GM13976 (cell line): ENCODE measurements at places on chromosomes 12 and 14.

- DNase-seq: no peak
Observed at GRCh38 chr14:26870722-26871617, 273.1 kb upstream of the NOVA1 start.

GRCh38 chr12:25714198-25714984 lies 161.3 kb upstream of the LMNTD1 start:
- DNase-seq: no peak

- no peak for DNase-seq
Observed at GRCh38 chr12:117674313-117674712, 294.5 kb downstream of the KSR2 start.

DNA sequence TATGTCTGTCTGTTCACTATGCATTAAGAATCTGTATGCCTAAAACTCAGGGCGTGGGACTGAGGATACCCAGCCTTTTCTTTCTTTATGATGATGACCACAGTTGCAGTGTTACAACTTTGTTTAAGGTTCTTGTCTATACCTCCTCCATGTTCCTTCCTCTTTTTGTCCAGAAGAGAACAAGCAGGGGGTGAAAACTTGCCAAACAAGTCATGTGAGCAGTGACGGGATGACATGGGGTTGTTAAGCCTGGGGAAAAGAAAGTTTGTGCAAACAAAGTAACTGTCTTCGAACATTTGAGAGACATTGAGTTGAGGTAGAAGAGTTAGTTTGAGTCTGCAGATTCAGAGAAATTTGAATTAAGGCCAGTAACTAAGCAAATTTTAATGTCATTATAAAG lies 505.5 kb downstream of the NPAS3 start:
- no peak for DNase-seq

DNA sequence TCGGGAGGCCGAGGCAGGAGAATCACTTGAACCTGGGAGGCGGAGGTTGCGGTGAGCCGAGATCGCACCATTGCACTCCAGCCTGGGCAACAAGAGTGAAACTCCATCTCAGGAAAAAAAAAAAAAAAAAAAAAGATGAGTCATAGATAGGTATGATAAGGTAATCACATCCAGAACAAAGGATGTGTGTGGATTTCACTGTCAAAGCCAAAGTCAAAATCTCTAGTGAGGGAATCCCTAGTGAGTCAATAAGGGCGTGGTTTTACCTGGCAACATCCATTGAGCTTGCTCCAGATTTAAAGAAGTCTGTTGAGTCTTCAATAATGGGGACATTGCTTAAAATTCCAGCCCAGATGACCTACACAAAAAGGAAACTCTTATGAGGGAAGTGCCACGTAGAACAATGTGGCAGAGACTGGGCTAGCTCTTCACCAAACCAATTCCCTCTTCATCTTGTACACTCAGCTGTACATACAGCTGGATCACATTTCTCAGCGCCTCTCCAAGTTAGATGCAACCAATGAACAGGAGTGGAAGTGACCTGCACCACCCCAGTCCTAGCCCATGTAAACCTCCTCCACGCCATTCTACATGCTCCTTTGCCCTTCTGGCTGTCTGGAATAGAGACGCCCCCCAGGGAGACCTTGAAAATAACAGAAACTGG lies 23.4 kb downstream of the ALDH1L2 start:
- DNase-seq: no peak

DNA sequence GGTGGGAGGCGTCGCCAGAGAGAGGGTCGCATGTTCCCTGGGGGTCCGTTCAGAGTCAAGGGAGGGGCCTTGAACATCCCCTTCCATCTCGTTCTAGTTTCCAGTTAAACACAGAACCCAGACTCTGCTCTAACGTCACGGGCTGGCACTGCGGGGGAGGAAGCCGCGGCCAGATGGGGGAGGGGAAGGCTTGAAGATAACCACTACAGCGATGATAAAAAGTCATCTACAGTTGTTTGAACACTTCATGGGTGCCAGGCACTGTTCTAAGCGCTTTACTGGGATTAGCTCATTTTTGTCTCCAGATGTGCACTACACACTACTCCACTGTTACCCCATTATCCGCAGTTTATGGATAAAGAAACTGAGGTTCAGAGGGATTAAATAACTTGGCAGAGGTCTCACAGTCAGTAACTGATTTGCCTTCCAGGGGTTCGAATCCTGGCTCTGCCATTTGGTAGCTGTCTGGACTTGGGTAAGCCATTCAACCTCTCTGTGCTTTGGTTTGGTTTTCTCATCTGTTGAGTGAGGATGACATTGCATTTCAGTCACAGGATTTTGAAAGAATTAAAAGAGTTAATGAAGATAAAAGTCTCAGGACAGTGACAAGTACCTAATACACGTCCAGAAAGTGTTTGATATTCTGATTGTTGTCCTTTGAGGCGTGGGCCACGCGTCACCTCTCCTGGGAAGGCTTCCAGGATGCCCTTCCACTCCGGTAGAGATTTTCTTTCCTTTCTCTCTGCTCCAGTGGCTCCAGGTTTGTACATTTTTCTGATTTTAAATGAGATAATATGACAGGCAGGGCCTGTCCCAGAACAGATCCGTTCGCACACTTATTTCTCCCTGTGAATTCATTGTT lies 798 bp upstream of the RASAL1 start:
- no peak for DNase-seq

DNA sequence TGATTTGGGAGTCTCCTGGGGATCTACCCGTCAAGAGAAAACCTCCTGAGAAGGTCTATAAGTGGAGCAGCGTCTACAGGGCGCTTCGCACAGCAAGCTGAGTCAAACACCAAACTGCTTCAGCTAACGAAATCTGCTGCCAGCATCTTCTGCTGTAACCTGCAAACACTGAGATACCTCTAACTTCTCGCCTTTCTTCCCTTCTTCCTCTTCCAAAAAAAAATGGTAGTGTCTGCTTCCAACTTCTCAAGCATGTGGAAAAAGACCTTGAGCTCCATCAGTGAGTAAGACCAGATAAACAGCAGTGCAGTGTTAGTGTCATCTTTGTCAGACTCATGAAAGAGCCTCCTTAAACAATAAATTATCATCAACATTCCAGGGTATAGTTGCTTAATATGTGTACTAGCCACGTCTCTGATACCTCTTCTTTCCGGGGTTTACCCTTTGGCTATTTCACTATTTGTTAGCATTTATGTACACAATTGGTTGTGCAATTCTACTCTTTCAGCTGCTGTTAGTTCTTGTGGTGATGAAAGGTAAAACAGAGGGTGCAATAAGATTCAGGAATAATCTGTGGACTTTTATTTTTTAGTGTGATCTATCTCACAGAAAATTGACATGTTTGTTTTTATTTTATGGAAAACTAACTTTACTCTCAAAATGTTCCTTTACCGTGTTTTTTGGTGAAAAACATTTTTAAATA lies 81.6 kb downstream of the LLPH start:
- no peak for DNase-seq

DNA sequence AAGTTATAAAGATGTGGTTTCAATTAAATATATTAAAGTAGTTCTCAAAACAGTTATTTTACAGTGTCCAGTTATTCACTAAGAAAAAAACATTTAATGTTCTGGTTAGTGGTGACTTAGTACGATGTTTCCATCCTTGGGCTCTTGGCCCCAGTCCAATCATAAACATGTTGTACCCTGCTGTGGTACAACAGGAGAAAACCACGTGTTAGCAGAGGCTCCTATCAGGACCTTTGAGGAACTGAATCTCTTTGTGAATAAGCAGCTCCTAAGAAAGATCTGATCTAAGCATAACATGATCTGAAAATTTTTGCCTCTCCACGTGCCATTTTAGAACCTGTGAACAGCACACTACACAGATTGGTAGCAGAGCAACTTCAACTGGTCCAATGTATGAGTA lies 234.0 kb downstream of the SYT1 start:
- DNase-seq: no peak

GRCh38 chr12:96225044-96225855 lies 31.1 kb downstream of the ELK3 start:
- no peak for DNase-seq

- no peak for DNase-seq
Observed at GRCh38 chr14:101909371-101910096, 54.8 kb upstream of the DYNC1H1 start.

GRCh38 chr12:54060174-54060974 lies 6.7 kb downstream of the HOXC4 start:
- DNase-seq: no peak

- DNase-seq: no peak
Observed at GRCh38 chr14:69694730-69695281, 72.1 kb upstream of the SRSF5 start.

DNA sequence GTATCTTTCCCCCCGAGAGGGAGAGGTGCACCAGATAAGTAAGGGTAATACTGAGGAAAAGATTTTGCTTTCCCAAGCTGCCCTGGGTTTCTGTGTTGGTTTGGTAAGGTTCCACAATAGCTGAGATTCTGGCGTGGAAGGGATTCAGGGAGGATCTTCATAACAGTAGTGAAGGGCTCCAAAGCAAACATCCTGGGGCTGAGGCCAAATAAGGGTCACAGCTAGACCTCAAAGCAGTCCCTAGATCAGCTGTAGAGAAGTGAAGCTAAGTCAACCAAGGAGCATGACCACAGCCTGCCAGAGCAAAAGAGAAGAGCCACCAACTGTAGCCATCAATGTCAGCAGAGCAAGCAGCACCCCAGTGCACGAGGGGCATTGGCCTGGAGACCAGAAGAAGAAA lies 73.2 kb upstream of the SLC35F4 start:
- no peak for DNase-seq

- peak; percentile 9 for DNase-seq
Observed at GRCh38 chr12:81520064-81520945, 238.8 kb downstream of the PPFIA2 start.

- no peak for DNase-seq
Observed at GRCh38 chr12:75116646-75117198, 92.9 kb downstream of the KCNC2 start.

DNA sequence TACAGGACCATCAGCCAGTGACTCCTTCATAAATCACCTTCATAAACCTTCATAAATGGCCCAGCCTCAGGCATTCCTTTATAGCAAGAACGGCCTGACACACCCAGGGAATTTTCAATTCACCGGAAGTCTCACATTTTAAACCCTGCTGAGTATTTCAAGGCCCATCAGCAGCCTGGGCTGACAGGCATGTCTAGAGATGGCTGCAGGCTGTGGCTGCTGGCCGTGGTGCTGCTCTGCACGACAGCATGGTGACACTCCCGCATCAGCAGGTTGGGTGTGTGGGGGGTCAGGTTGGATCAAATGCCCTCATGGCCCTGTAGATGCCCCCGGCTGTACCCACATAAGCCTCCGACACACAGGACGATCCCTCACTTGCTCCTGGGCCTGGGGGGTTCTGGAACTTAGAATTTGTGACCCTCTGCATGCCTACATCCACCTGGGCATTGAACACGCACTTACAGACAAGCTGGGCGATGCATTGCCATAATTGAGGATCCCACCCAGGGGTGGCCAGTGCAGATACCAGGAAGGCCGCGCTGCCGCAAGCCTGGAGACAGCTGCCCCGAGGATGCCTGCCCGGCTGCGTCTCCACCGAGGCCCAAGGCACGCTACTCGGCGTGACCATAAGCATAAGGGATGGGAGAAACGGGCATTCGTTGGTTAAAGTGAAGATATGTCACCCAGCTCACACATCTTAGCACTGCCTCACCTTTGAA lies 124.3 kb downstream of the PIWIL1 start:
- no peak for DNase-seq

DNA sequence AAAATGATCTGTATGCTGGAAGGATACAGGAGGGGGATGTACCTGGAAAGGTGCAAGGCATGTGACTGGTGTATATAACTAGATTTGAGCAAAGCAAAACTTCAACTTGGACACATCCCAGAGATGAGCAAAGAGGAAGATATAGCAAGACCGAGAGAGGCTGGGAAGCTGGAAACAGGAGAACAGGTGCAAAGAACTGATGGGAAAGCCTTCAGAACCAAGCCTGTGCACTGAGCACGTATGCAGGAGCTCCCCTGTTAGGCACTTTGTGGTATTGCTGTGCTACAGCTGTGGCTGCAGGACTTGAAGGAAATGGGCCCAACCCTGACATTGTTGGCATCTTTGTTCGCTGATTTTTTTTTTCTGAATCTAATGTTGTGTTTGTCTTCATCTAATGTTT lies 120.7 kb upstream of the PWP1 start:
- DNase-seq: no peak

DNA sequence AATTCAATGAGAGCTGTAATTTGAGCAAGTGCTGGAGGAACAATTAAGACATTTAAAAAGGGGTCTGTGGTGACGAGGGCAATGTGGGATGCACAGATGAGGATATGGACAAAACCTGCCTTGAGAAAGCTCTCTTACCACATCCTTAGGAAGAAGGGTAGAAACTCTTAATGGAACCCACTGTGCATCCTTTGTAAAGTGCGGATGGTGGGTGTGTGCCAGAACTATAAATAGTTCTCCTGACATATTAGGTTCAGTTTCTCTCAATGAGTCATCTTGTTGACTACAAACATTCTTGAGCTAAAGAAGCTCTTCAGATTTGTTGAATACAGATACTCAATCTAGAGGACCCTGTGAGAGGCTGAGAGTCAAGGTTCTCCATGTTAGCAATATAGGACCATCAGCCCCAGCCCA lies 106.1 kb upstream of the ANO4 start:
- DNase-seq: no peak

- DNase-seq: no peak
Observed at GRCh38 chr14:78313499-78313898, 143.3 kb downstream of the NRXN3 start.

DNA sequence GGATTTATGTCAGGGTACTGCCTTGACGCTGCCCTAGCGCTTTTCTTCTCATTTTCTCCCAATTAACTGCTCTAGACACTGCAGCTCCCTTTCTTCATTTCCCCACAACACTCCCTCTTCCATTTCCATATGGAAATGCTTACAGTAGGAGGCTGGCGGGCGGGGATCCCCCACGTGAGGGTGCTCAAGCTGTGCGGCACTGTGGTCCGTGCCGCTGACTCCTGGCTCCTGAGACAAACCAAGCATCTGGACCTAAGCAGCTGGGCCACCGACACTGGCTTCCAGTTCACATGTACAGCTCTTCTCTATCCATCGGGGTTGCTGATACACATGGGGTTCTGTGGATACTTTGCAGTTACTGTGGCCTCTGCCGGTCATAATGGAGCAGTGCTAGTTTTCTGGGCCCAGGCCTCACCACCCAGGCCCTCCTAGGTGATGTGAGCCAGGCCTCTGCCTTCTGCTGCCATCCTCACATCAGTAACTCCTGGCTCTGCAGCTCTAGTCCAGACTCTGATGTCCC lies 20.2 kb downstream of the TCHP start:
- no peak for DNase-seq

DNA sequence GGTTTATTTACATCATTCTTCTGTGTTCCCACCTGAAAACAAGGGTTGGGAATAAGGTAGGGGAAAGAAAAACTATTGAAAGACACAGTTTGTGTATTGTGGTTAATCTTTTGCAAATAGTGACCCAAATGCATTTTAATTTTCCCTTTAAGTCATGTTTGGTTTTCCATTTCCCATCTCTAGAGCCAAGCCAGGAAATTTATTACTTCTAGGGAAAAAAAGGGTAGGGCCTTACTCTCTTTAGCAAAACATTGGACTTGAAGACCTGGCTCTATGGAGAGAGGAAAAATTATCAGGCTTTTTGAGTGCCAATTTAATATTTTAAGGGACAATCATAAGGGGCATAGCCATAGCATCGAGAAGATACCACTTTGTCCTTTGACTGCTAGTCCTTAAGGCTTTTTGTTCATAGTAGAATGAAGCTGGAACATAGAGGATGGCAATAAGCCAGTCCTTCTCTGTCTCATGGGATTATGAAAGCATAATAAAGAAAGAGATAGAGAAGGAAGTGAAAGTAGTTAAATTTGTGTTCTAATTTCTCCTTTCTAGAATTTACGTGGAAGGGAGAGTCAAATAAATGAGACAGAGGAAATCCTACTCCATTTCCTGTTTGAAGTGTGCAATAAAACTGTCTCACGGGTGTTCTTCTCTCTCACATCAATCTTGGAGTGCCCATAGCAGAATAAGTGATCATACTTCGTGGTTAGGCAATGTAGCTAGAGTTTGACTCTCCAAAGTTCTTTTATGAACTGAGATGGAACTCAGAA lies 50.9 kb upstream of the PPFIA2 start:
- DNase-seq: no peak
